ENCODE measurements at places on chromosomes 7 and 10.

DNA sequence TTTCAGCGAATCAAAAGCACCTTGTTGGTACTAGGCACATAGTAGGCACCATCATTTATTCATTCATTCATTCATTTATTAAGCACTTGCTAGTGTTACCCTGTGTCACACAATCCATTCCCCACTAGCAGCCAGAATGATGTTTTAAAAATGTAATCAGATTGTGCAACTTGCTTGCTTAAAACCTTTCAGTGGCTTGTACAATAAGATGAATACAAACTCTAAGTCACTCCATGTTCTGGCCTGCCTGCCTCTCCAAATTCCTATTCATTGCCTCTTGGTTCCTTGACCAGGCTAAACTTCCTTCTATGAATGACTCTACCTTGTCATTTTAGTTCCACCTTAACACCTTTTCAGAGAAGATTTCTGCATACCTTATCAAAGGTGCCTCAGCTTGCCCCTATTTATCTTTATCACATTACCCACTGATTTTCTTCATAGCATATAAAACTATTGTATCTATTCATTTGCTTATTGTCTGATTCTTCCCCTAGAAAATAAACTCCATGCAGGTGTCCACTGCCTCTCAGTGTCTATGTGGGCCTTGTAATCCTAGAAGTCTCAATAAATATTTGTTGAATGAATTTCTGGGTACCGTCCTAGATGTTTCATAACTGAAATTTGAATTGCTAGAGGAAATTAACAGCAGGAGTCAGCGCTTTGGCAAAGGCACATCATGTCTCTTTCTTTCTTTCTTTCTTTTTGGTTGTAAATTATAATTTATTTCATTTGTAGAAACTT, 169.5 kb downstream of the TMEM26 start:
- DNase-seq: no peak

- no peak for DNase-seq
Measured at GRCh38 chr10:1575481-1576244, 161.7 kb downstream of the ADARB2 start.

DNA sequence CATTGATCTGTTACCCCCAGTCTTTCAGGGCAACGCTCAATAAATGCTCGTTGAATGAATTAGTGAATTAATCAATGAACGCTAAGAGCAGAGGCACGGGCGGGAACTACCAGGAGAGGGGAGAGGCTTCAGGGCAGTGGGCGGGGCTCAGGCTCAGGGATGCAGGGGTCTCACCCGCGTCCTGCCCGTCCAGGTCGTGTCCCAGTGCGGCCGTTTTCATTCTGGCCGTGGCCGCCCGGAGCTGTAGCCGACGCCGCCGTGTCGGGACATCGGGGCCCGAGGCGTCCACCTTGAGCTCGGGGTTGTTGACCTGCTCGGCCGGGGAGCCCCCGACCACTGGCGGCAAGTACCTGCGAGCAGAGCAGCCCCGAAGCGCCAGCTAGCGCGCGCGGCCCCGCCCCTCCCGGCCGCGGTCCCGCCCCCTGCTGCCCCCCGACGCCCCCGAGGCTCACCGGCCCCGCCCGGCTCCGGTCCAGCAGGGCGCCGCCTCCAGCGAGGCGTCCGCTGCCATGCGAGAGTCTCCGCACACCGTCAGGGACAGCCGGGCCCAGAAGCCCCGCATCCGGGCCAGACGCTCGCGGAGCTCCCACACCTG, 2.8 kb upstream of the GAL3ST4 start:
- DNase-seq: no peak

GRCh38 chr10:48461623-48462481, 143.0 kb downstream of the ARHGAP22 start:
- no peak for DNase-seq
